NCI-H2081 (cell line): ENCODE measurements at places on chromosomes 1 and 21.

DNA sequence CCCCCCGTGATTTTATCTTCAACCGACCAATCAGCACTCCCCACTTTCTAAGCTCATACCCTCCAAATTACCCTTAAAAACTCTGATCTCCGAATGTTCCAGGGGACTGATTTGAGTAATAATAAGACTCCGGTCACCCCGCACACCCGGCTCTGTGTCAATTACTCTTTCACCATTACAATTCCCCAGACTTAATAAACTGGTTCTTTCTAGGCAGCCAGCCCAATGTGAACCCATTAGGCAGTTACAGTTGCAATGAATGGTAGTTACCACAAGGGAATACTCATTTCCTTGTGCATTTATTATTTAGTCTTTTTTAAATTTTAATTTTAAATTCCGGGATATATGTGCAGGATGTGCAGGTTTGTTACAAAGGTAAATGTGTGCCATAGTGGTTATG, 177.9 kb downstream of the HFM1 start:
- no peak for DNase-seq

DNA sequence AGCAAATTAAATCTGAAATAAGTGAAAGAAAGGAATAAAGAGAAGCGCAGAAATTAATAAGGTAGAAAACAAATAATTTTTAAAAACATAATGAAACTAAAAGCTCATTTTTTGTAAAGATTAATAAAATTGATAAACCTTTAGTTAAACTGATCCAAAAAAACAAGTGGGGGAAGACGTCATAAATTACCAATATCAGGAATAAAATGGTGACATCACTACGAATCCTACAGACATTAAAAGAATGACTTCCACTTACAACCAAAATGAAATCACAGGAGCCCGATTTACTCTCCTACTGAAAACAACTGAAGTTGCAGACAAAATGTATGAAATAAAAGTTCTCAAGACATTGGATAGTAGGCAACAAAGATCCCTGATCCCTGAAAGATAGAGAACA, 68.1 kb upstream of the IFFO2 start:
- DNase-seq: no peak

GRCh38 chr1:45890078-45890477, 86.7 kb downstream of the MAST2 start:
- DNase-seq: no peak

DNA sequence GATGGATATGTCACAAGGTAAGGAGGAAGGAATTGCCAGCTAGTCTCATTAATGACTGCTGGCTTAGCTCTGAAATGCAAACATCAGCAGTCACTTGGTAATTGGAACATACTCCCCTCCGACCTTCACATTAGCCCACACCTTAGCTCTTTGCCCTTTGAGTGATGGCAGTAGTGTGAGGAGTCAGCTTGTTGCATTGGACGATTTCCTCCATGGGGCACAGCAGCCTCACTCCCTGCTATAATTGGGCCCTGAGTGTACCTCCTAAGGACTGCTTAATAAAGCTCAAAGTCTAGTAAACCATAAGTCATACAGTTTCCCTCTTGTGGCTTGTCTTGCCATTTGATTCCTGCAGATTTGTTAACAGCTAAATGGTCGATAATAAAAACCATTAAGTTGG, 19.4 kb downstream of the METTL13 start:
- DNase-seq: no peak

- DNase-seq: no peak
These were observed 39.8 kb downstream of the WNT2B start for GRCh38 chr1:112548547-112548946.

- no peak for DNase-seq
These were observed 8.9 kb downstream of the KRTAP10-1 start for GRCh38 chr21:44530903-44531605.

DNA sequence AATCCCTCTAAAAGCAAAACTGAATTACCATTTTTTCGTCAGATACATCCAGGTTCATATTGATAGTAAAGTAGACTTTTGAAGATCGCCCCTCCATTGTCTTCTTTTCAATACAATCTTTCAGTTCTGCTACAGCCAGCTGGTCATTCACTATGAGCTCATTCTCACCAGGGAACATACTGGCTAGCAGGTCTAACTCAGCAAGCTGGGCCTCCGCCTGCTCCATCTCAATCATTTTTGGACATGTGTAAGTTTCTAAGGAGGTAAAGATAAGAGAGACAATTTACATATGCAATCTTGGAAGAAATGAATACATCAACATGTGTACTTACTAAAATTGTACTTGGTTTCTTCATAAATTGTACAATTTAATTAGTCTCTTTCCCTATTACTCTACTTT, 10.8 kb downstream of the RWDD2B start:
- DNase-seq: no peak

- DNase-seq: no peak
These were observed 73.8 kb upstream of the MORC3 start for GRCh38 chr21:36246080-36246631.

DNA sequence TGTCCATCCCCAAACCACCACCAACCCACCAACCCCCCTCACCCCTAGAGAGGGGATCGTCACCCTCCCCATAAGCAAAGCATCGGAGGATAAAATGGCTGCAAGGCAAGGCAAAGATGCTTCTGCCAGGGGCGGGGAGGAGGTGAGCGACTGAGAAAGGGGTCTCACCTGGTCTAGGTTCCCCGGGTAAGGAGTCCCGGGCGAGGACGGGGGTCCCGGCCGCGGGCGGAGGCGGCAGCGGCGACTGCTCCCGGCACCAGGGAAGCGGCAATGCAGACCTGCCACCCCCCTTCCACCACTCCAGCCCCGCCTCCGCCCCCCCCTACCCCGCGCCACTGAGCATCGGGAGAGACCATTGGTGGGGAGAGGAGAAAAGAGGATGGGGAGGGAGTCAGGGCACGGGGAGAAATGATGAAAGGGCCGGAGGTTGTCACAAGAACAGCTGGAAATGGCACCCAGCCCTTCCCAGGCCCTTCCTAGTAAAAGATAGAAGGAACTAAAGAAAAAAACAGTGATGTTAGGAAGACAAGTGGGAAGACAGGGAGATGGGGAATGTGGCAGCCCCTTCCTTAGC, at the start of gene SV2A:
Gene SV2A (minus strand): TSS at position 274 of the 574 bp plus-strand sequence. CDS start 4,004 bp downstream, outside the sequence.
- DNase-seq: peak; percentile 88

GRCh38 chr21:16840538-16840937, 672.3 kb upstream of the CXADR start:
- no peak for DNase-seq

DNA sequence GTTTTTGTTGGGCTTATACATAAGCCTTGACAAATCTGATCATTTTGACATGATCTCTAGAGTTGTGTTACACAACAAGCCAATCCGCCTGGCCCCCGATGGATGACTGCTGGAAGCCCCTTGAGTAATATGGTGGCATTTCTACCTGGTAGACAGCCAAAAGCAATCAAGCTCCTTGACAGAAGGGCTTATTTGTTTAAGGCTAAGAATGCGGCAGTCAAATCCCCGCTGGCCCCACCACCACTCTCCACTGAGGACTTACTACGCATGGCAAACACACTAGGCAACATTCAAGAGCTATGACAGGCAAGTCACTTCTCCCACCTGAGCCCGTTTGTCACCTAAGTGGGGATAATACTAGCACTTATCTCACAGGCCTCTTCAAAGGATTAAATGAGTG, 33.4 kb upstream of the C1orf198 start:
- no peak for DNase-seq

DNA sequence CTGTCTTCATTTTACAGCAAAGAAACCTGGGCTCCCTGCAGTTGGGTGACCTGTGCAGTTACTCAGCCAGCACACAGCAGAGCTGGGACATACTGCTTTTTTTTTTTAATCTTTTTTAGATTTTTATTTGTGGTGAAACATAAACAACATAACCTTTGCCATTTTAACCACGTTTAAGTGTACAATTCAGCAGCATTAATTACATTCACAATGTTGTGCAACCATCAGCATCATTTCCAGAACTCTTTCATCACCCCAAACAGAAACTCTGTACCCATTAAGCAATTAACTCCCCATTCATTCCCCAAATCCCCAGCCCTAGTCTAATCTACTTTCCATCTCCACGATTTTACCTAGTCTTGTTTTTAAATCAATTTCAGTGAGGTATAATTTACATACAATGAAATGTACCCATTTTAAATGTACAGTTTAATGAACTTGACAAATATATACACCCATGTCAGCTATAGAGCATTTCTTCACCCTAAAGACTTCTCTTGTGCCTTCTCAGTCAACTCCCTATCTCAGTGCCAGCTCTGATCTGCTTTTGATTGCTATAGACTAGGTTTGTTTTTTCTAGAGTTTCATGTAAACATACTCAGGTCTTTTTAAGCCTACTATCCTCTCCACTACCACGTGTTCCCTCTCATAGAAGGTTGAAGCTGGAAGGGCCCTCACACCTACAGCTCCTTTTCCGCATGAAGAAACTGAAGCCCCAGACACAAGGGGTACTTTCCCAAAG, 37.8 kb upstream of the C8B start:
- DNase-seq: no peak

GRCh38 chr21:44752671-44753235, 41.4 kb upstream of the TSPEAR start:
- DNase-seq: no peak

GRCh38 chr1:47708658-47709018, 270.8 kb downstream of the FOXD2 start:
- no peak for DNase-seq

DNA sequence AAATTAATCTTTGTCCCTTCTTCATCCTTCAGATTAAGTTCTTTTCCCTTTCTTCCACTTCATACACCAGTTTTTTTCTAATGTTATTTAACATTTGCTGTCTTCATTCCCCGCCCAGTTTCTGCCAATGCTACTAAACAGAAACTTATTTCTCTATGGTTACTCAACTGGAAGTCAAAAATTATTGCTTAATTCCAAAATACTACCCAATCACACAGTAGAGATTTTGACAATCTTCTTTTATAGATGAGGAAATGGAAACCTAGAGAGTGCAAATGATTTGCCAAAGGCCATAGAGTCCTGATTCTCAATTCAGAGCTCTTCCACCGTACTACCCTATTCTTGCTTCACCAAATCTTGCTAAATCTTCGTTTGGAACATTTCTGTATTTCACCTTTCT, 58.1 kb upstream of the SH3GLB1 start:
- DNase-seq: no peak

DNA sequence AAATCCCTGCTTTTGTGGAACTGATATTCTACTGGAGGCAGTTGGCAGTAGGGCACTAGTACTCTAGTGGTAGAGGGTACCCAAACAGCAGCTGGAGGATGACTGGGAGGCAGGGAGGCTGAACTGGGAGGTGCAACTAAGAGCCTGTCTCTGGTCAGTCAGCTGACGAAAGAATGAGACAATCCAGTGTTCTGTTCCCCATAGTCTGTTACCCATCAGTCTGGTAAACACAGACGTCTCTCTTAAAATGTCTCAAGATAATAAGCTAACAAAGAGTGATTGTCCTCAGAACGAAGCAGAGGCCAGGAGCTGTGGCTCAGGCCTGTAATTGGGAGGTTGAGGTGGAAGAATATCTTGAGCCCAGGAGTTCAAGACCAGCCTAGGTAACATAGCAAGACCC, 30.4 kb downstream of the TFAP2E start:
- DNase-seq: no peak

DNA sequence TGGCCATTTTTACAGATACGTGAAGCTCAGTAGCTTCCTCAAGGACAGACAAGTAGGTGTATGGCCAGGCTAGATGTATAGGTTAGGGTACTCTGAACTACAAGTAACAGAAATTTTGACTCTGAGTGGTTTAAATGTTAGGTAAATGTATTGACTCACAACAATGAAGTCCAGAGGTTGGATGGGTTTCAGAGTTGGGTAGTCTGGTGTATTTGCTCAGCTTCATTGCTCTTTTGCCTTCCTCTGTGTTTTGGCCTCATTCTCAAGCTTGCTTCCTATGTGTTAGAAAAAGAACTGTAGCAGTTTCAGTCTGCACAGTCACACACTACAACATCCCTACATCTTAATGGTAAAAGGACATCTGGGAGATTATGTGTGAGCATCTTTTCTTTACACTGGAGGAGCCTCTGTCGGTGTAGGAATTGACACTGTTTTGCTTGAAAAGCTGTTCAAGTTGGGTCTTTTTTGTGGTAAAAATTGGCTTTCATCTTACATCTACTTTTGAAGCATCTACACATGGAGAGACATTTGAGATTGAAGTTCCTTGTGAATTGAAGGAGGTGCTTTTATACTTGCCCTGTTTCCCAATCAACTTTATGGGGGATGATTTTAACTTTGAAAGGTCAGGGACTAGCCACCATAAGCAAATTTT, 64.4 kb downstream of the MAST2 start:
- DNase-seq: no peak

GRCh38 chr1:224274970-224275626, 54.9 kb downstream of the NVL start:
- DNase-seq: no peak

DNA sequence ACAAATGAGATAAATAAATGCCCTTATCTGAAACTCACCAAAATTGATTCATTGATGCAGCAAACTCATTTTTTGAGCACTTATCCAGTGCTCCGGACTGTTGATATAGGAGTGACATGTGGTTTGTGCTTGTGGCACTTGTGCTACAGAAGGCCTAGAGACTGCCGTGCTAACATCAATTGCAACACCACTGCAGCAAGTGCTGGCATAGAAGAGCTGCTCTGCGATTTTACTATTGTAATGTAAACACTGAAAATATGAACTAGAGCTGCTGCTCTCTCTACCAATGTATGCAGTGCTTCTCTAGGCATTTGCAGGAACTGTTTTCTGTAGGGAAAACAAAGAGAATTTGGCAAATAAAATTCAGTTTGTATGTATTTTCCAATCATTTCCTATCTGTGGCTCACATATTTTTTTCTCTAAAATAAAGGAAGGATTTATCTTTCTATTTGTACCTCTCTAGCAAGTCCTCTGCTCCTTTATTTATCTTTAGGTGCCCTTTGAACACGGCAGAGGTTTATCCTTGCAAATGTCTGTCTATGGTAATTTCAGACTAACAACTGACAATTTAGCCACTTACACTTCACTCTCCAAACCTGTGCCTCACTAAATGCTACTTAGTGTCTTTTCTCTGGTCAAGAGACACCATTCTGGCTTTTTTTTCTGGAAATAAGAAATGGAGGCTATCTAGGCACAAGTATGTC, 409.5 kb upstream of the ADGRL2 start:
- no peak for DNase-seq

- no peak for DNase-seq
These were observed 154.6 kb downstream of the PBX1 start for GRCh38 chr1:164713456-164714207.

DNA sequence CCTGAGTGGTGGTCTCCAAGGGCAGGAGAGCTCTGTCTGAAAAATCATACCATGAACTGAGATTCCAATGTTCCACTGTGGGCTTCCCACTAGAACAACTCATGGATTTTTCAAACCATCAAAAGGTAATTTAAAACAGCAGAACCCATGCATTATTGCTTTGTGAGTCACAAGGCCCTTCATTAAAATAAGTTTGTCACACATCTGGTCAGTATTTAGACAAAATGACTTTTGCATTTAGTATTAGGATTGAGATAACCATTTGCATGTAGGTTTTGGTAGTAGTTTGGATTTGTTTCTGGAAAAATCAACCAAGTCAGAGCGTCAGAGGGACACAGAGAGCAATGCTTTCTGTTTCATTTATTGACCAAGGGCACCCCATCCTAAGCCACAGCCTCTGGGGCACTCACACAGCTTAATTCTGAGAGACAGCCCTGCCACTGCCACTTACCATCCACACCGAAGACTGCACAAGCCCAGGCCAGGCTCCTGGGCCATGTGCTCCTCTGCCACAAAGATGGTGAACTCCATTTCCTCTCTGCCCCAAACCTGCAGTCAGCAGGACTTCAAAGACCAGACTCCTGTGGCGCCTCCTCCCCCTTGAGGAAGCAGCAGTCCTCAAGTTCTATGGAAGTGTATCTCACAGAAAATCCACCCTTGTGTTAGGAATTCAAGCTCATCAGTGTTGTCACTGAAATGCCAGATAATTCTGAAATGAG, 132.6 kb upstream of the DUSP10 start:
- DNase-seq: no peak
